T-cell (primary cell): ENCODE measurements at places on chromosomes 4 and X.

GRCh38 chr4:183940864-183941263 is 35.8 kb downstream of the STOX2 start:
- no peak for DNase-seq

DNA sequence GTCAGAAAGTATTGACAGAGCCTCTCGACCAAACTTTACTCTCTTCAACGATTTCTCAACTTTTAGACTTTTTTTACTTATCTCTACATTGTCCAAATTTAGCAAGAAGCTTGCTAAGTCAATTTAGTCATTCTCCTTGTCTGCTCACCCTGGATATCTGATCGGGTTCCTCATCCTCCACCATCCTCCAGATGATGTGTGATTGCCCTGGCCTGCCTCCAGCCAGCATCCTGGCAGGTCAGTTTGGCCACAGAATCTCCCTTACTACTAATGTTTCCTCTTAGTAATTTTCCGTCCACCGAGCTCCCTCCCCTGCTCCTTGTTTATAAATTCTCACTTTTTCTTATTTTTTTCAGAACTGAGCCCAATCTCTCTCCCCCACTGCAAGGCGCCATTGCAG is 167.9 kb upstream of the ZFP42 start:
- DNase-seq, result no peak

DNA sequence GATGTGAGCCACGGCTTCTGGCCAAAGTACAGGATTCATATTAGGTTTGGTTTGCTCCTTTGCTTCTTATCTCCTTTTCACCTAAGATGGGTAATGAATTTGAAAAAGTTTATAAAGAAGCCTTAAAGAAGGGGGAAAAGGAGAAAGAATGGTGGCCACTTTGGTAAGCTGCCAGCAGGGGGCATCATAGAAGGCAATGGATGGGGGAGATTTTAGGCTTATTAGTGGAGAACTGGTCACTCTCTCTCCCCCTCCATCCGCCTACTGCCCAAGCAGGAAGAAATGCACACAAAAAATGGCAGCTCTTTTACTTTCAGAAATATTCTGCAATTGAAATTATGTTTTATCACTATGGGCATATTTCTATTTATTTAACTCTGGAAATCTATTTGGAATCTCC is 32.0 kb downstream of the SPARCL1 start:
- DNase-seq, result no peak

GRCh38 chr4:25449270-25449669 is 72.2 kb downstream of the ANAPC4 start:
- no peak for DNase-seq

DNA sequence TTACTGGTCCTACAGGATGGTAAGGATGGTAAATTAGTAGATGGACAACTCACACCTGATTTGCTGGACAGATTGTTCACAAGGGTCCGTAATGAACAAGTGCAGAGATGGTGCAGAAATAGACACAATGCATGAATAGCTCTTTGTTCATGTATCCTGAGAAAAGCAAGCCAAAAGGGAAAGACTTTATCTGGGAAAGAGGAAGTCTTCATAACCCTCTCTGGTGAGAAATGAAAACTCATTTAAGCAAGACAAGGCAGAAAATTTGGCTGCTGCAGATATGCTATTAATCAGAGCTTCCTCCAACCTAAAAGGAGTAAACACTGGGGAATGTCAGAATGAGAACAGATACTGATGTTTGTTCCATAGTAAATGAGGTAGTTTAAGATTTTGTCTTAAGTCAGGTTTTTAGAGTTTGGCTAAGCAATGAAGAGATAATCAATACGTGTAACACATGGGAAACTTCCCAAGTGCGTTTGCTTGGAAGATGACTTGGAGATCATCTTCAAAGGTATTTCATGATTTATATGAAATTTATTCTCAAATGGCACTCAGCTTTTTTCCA is 152.4 kb upstream of the BMPR1B start:
- no peak for DNase-seq

GRCh38 chr4:165963621-165964020 is 90.6 kb downstream of the TLL1 start:
- DNase-seq, result no peak

DNA sequence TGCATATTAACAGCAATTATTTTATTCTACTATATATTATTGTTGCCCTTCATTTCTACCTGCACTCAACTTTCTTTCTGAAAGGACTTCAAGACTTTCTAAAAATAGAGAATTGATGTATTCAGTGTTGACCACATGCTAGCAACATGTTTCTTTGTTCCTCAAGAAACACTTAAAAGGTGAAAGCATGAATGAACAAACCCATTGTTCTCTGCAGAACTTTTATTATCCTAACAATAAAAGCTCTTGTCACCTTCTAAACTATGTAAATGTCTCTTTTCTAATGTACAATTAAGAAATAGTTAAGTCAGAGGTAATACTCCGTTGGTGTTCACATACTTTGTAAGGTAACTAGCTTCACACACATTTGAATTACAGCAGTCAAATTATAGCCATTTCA is 638.7 kb downstream of the FSTL5 start:
- no peak for DNase-seq

GRCh38 chrX:135535077-135535940 is 14.8 kb downstream of the INTS6L start:
- DNase-seq, result no peak

GRCh38 chr4:73740353-73740778 is at the start of gene CXCL8:
TSS of gene CXCL8 (plus strand) at chr4:73740569. CDS start at chr4:73740659, 90 bp downstream.
- DNase-seq, result no peak

DNA sequence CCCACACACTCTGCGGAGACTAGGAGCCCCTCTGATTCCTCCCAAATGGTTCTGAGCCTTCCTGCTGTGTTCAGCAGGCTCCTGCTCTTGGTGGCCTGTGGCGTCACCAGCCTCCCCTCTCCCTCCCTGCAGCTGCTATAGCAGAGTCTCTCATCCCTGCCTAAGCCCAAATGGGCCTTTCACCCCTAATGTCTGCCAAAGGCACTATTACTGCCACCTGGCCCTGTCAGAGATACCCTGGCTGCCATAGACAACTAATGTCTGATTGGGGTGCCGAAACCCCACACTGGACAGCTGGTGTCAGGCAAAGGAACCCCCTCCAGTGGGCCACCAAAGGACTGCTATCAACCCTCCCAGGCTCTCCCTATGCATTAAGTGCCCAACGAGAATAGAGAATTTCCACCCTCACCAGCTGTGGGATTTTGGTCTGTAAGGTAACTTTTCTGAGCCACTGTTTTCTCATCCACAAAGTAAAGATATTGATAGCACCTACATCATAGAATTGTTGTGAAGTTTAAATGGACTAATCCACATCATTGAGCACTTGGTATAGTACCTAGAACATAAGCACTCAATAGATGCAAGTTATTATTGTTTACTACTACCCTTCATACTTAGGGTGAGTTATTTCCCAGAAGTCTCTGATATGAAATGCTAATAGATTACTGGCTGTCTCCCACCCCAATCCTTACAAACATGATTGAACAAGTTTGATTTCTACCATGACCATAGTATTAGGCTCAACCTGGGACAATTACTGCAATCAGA is 421.3 kb downstream of the MID1IP1 start:
- DNase-seq, result no peak

DNA sequence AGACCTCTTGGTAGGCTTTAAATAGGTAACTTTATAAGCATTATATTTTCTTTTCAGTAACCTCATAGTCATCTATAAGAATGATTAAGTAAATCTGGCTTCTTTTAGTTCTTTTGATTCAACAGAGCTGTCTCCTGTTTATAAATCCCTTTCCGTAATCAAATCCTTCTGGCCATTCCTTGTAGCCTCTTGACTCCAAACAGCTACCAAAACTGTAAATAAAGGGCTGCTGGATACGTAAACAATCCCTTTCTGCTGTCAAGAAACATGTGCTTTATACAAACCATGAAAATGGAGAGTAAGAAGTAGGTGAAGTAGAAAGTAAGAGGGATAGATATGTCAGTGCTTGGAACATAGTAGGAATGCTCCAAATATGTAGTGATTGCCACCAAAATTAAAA is 183.2 kb upstream of the CASK start:
- no peak for DNase-seq

- no peak for DNase-seq
Measured at GRCh38 chr4:149203256-149204001, 612.2 kb downstream of the IQCM start.

DNA sequence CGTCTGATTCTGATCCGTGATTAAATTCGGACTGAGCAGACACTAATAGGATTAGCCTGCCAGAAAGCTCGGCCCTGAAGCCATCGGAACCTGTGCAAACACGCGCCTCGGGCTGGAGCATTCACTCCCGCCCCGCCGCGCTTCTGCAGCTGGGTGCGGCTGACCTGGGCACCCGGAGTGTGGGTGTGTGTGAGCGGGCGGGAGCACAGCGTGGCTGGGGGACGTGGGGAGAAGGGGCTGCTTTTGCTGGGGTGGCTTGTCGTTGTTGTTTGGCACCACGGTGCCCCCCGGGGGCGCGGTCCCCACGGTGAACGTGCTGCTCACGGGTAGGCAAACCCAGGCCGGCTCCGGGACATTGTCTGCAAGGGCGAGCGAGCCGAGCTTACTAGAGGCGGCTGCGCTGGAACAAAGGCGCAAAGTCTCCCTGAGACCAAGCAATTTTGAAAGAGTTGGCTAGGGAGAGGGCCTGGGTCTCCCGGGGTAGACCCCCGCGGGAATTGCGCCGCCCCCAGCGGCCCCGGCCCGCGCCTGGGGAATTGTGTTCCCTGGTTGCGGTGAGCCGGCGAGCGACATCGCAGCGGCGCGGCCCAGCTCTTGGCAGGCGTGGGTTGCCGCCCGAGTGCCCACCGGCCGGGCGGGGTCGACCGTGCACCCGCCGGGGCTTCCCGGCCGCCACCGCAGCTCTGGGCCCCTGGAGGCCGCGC is 1.4 kb downstream of the MAMLD1 start:
- DNase-seq, result no peak

DNA sequence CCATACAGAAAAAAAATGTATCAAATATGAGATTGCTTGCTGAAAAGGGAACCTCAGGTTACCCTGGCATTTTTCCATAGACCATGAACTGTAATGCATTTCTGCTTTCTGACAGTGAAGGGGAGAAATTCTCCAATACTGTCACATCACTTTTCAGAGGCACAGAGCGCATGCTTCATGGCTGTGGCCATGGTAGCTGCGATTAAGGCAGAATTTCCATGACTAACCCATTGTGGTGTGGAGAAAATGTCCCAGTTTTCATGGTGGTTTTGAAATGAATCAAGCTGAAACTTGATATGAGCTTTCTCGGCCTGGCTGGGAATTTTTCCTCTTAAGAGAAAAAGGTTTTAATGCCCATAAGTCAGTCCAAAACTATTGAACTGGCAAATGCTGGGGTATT is 39.5 kb upstream of the MAP3K15 start:
- no peak for DNase-seq

- DNase-seq, result no peak
Measured at GRCh38 chr4:150600812-150601445, 19.0 kb downstream of the MAB21L2 start.

GRCh38 chr4:134365852-134366251 is 164.3 kb upstream of the PABPC4L start:
- no peak for DNase-seq

GRCh38 chr4:98686043-98686707 is 27.8 kb upstream of the TSPAN5 start:
- no peak for DNase-seq

GRCh38 chr4:152894673-152895072 is 41.5 kb upstream of the FHDC1 start:
- DNase-seq, result no peak

DNA sequence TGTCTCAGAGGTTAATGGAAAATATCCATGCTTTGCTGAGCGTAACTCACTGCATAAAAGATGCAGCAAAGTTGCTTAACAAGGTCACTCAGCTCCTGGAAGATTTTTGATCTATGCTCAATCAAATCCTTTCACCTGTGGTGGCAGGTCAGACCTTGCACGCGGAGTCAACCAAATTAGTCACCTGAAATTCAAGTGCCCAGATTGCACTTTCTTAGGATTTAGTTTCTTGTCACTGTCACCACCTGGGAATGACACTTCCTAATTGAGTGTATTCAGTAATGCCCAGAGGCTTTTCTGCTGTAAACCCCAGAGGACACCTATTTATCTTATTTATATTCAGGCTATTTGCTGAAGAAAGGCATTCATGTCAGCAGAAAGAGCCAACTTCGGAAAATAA is 215.8 kb upstream of the SMIM31 start:
- no peak for DNase-seq

GRCh38 chr4:176432811-176433540 is 113.2 kb downstream of the SPCS3 start:
- no peak for DNase-seq

DNA sequence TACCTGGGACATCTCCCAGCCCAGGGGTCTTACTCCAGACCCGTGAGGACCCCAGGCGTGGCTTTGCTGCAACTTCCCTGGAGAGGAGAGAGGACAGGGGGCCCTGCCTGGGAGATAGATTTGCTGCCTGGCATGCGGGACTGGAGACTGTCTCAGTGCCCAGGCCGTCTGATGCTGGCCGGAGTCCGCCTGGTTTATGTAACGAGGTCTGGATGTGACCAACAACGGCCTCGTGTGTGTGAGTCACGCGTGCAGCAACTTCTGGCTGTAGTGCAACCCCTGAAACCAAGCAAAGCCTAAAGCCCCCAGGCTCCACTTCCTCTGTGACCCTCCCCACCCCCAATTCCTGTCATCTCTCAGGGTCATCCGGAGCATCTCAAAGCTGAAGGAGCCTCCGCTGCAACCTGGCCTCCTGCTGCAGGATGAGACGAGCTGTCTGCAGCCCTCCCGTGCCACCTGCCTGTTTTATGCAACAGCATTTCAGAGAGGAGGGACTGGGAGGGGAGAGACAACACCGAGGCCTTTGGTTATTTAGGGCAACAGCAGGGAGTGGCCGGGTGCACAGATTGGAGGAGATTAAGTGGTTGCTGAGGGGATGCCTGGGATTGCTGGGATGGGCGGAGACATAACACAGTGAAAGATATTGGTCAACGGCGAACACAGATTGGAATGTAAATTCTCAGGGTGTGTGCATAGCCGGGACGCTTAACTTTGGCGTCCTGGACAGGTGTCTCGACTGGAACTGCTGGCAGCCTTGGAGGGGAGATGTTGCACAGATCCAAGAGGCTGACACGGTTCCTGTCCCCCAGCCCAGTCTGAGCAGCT is 16.0 kb downstream of the XG start:
- no peak for DNase-seq

DNA sequence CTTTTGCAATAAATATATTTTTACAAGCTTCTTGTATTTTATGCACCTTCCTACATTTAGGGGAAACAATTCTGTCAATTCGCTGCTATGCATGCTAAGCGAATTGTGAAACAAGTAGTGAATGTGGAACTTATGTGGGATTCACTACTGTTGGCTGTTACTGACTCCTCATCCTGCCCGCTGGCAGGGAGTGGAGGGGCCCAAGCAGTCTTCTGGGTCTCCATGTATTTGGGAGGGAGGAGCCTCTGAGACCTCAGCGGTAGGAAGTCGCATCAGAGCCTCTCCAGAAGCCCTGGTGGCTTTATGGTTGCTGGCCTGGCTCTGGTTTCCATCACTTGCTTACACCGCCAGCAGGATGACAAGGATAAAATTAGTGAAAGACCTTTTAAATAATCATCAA is 3.7 kb upstream of the SETD7 start:
- DNase-seq, result no peak

DNA sequence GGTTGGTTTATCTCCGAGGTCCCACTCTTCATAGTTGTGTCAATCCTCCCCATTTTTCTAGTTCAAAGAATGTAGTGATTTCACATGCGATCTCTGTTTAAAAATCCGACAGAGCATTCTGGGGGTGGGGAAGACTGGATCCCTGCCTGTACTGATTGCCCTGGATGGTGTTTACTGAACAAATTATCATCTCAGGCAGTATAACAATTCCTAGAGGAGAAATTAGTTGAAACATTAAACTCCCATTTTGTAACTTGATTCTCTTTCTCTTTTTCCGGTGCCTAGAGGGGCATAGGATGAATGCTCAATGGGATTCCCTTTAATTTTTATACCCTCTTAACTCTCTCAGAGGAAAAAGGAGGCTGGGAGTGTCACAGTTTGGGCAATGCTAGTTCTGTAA is 10.0 kb upstream of the CWH43 start:
- DNase-seq, result no peak
